ENCODE measurements at places on chromosomes 3 and 15. TPM values are rescaled to one million over a fixed set of nuclear protein-coding genes. Genes with fewer than 3 reads are reported as not detected.

Gene RPL4
- 5,469 TPM for total RNA-seq

DNA sequence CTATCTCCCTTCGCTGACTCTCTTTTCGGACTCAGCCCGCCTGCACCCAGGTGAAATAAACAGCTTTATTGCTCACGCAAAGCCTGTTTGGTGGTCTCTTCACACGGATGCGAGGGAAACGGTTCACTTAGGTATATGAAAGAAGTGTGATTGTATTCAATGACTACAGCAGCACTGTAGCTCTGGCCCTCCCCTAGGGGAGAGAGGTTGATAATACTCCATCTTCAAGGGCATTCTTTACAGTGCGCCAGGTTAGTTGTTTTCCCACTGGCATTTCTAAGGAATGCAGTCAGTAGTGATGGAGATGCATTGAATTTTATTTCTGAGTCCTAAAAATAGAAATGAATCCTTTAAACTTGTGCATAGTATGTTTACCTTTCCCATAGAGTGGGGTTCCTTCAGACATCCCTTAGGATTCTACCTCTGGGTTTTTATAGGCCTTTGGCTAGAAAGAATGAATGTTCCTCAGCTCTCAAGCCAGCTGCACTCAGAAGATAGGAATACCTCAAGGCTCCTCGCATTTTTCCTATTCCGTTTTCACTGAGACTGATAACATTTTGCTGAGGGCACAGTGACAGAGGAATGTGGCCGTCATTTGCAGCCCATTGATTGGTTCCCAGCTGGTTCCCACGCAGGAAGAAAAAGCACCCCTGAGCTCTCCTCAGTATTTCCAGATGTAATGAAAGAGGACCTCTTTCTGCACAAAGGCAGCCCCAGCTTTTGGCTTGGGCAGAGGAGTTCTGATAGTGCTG, 131.8 kb upstream of the C2CD4B start:
- no peak for DNase-seq

DNA sequence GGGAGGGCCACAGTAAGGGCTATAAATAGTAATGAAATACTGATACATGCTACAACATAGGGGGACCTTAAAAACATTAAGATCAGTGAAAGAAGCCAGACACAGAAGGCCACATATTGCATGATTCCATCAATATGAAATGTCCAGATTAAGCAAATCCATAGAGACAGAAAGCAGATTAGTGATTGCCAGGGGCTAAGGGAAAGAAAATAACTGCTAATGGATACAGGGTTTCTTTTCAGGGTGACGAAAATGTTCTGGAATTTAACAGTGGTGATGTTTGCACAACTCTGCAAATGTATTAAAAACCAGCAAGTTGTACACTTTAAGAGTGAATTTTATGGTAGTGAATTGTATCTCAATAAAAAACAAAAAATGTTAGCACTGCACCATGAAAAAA, 37.0 kb downstream of the PIK3R4 start:
- DNase-seq = no peak

DNA sequence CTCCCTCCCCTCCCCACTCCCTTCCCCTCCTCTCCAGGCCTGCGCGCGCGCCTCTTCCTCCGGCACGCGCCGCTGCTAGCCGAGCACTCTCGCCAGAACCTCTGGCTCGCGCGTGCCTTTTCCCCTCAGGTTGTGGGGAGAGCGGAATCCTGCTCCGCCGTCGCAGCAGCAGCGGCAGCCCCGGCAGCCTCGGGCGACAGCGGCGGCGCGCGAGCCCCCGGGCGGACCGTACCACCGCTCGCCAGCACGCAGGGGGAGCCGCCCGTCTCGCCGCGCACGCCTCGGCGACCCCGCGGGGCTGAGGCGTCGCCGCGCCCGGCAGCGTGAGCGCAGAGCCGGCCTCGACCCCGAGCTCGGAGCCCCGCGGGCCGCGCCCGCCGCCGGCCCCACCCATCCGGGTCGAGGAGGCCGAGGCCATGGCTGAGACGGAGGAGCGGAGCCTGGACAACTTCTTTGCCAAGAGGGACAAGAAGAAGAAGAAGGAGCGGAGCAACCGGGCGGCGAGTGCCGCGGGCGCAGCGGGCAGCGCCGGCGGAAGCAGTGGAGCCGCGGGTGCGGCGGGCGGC, at the start of gene CDV3:
CDV3 (plus strand) TSS at position 58 of the 566 bp plus-strand sequence; CDS start at position 417, 359 bp downstream.
- DNase-seq = no peak

DNA sequence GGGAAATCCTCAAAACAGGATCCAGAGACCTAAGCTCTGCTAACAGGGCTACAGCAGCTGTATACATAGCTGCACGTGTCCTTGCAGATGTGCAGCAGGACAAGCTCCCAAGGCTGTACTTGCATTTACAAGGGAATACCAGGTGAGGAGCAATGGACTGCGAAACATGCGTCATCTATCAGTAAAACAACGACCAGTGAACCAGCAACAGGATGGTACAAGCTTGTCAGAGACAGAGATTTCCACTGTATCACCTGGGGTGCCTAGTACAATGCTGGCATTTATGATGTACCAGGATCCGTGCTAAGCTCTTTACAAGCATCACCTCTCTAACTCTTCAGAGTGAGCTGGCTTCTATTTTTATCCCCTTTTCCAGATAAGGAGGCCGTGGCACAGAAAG, 227.3 kb downstream of the FOXP1 start:
- DNase-seq = no peak

All from RPMI7951 (cell line).